ENCODE measurements at places on chromosomes 7 and 10.

- no peak for DNase-seq
These were observed 175.9 kb downstream of the BAMBI start for GRCh38 chr10:28853195-28853594.

DNA sequence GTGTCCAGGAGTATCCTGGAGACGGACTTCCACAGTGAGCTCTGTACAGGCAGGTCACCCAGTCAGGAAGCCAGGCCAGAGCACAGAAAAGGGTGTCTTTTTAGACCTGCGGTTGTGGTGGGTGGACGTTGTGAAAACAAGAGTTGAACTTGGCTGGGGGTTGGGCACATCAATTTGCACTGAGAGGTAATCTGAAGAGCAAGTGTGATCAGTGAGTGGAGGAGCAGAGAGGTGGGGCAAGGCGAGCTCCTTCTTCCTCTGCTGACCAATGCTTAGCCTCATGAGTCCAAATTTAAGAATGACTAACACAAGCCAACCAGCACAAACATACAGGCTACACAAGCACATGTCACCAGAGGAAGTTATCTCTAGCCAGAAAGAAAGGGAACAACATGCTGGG is 310.8 kb downstream of the TCERG1L start:
- no peak for DNase-seq

- no peak for DNase-seq
These were observed 93.1 kb upstream of the TEX47 start for GRCh38 chr7:88888684-88889083.

GRCh38 chr10:132259702-132260482 is 47.9 kb downstream of the STK32C start:
- DNase-seq: no peak

GRCh38 chr7:2602406-2603043 is 29.3 kb upstream of the TTYH3 start:
- no peak for DNase-seq

GRCh38 chr10:23493711-23494110 is 54.8 kb downstream of the OTUD1 start:
- DNase-seq: no peak

DNA sequence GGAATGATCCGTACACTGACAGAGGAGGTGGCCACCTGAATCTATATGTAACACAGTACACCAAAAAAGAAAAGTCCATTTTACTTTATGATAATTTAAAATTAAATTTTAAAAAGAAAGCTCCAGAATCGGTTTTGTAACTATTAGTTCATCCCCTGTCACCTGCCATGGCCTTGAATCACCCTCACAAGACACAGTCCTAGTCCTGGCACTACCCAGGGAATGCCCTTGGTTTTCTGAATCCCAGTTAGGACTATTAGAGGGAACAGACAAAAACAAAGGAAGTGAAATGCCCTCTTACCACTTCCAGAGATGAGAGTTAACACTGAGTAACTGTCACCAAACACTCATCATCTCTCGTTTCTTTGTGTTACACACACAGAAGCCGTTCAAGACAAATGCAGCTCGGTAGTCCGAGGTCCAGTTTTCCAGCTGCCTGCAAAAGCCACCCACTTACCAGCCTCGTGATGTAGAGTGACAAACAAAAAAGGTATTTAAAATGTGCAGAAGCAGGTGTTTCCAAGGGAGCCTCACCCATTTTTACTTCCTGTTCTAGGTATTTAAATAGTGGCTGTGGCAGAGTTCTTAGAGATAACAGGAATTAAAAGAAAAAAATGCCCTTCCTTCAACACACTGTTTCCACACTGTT is 6.1 kb downstream of the PTPRN2 start:
- DNase-seq: peak; percentile 11

DNA sequence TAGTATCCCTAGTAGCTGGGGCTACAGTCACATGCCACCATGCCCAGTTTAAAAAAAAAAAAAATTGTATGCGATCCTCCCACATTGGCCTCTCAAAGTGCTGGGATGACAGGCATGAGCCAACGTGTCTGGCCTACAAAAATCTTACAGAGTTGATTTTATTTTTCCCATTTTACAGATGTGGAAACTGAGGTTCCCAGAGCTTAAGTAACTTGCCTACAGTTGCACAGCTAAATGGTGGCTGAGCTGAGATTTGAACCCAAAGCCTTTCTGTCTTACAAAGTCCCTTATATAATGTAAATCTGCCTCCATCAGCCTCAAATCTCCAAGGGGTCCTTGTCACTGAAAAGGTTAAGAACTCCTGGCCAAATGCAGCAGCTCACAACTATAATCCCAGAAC is 24.6 kb upstream of the LIMK1 start:
- no peak for DNase-seq

DNA sequence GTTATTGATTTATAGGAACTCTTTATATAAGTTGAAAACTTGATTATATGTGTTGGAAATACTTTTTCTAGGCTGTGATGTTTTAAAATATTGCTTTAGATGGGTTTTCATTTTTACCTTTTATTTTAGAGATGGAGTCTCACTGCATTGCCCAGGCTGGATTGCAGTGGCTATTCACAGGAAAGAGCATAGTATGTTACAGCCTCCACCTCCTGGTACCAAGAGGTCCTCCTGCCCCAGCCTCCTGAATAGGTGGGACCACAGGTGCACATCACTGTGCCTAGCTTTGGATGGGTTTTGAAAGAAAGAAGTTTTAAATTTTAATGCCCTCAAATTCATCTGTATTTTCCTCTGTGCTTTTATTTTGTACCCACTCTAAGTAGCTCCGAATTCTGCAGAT is 105.4 kb downstream of the TCF7L2 start:
- DNase-seq: no peak

DNA sequence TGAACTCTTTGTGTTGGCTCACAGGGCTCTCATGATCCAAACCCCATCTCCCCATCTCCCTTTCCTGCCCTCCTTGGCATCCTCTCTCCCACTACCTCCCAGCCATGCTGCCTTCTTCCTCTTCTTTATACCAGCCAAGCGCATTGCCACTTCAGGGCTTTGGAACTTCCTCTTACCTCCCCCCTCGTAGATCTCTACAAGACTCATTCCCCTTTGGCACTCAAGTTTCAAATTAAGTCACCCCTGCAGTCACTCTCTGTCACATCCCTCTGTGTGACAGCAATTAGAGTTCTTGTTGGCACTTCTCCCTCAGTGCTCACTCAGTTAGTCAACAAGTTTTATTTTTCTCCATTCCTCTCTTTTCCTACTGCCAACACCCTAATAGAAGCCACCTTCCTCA is 20.8 kb upstream of the NRP1 start:
- DNase-seq: peak; percentile 82

DNA sequence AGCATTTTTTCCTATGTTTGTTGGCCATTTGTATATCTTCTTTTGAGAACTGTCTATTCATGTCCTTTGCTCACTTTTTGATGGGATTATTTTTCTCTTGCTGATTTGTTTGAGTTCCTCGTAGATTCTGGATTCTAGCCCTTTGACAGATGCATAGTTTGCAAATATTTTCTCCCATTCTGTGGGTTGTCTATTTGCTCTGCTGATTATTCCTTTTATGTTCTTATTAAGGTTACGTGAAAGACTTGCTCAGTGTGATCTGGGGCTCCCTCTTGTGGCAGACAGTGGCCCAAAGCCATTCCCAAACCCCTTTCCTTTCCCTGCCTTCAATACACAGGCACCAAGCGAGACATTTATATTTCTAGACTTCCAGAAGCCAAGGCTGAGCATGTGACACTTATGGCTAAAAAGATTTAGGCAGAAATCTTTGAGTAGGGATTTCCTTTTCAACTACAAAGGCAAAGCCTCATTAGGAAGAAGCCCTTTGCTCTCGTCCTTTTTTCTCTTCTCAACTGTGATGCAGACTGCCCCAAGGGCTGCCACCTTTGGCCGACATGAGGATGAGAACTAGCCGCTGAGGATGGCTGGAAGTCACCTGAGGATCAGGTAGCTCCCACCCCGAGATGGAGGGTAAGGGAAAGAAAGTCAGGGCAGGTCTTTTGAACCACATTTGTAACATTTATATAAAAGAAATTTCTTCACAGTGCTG is 23.6 kb downstream of the ST8SIA6 start:
- peak; percentile 89 for DNase-seq

- DNase-seq: no peak
These were observed 67.4 kb upstream of the PPP1R3C start for GRCh38 chr10:91700273-91700672.

DNA sequence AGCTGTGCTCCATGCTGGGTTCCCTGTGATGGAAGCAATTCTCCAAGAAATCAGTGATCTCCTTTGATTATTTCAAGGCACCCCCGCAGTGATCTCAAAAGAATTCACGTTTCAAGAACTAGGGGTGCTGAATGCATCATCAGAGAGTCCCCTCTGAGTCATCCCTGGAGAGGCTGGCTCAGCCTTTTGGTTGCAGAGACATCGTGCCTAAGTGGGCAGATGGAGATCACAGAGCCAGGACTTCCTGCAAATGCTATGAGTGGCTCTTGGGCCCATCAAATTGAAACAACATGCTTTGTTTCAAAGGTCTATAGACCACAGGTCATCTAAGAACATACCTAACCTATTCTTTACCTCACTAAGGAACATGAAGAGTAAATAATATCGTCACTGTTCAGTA is 41.5 kb upstream of the PLEKHA1 start:
- DNase-seq: no peak

- no peak for DNase-seq
These were observed 11.7 kb upstream of the TMEM243 start for GRCh38 chr7:87231258-87231657.

GRCh38 chr10:71083716-71083975 is 128.7 kb upstream of the UNC5B start:
- no peak for DNase-seq

DNA sequence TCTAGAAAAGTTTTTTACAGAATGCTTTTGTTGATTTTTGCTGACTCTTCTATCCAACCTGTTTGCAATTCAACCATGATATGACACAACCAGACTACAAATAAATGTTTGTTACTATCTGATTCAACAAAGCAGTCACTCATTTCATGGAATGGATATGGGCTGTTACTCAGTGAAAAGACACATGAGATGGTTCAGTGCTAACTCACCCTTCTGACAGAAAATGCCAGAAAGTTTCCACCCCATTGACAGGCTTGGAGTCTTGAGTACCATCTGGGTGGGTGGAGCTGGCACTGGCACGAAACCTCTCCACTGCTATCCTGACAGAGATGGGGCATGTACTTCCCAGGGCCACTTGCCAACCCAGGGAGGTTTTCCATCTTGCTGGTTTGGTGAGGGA is 39.5 kb downstream of the RBM28 start:
- no peak for DNase-seq

DNA sequence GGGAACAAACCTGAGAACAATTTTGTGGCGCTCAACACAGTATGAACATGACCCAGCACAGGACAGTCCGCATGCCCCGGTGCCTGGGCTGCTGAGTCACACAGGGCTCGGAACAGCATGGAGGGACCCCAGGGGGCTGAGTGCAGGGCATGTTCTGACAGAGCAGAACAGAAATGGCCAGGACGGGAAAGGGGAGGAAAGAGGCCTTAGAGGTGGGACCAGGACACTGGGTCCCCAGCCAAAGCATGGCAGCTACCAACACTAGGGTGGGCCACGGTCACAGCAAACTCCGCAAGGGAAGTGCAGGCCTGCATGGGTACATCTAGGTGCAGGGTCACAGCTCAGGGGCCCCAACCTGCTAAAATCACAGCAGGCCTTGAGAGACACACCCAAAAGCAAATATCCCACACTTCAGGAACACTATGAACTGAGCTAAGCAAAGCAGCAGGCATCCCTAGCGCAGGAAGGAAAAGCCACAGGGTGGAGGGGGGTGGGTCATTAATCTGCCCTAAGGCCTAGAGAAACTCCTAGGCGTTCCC is 5.6 kb downstream of the IMPDH1 start:
- no peak for DNase-seq

GRCh38 chr10:5046410-5046809 is 42.8 kb upstream of the AKR1C2 start:
- no peak for DNase-seq

DNA sequence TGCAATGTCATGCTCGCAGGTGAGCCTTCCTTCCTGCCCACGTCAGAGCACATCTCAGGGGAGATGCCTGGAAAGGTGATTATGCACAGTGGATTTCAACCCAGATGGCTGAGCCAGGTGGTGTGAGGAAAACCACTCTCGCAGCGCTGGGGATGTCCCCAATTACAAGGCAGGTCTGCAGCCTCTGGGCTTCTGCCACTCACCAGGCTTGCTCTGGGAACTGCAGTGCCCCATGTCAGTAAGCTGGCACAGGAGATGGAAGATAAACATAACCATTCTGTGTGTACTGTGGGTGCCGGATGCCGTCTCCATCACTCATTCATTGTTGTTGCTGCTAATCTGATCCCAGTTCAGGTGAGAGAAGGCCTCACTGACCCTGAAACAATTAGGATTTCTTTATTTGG is 222.9 kb upstream of the PITRM1 start:
- no peak for DNase-seq

DNA sequence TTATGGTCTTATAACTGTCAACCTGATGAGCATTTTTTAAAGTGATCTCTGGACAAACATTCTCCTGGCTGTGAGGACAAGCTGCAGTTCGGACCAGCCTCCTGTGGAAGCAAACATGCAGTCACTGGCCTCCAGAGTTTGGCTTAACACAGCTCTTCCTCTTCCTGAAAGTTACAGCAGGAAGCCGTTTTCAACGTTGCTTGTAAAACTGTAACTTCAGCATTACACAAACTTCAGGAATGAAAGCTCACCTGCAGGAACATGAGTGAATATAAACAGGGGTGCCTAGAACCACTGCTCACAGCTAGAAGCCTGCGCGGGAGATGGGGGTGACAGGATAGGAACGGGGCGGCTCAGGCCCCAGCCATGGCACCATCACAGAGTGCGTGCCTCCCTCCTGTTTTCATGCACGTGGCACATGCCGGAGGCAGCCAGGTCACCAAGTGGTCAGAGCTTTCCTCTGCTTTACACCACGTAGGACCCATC is 292.9 kb upstream of the PITRM1 start:
- peak; percentile 45 for DNase-seq

GRCh38 chr10:58637352-58637751 is 124.7 kb downstream of the BICC1 start:
- no peak for DNase-seq

GRCh38 chr10:8396675-8397074 is 342.2 kb downstream of the GATA3 start:
- no peak for DNase-seq

DNA sequence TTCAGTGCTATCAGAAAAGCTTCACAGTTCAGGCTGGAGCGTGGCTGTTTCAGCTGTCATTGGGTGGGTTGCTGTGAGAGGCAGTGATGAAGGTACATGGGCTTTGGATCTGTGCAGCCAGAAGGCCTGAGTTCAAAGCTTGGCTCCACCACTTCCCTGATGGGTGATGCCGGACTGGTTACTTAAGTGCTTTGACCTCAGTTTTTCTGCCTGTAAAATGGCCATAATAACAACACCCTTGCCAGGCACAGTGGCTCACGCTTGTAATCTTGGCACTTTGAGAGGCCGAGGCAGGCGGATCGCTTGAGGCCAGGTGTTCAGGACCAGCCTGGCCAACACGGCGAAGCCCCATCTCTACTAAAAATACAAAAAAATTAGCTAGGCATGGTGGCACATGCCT is 10.4 kb upstream of the IFT22 start:
- no peak for DNase-seq

DNA sequence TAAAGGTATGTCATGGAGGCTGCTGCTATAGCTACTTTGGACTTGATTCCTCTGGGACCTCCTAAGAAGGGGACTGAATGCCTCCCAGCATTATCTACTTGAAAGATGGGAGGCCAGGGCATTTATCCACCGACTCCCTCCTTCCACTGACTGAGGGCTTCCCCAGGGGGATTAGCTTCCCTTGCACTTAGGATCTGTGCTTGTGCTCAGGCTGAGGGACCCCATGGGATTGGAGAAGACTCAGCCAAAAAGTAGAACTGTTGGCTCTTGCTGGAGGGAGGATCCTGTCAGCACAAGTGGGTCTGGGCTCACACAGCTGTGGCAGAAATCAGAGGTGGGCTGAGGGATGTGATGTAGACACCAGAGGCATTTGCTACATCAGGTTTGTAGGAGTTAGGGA is 81.5 kb upstream of the SYPL1 start:
- no peak for DNase-seq

All from KBM-7 (cell line).